Myocyte (in vitro differentiated cells): ENCODE measurements at places on chromosomes 7 and 10.

DNA sequence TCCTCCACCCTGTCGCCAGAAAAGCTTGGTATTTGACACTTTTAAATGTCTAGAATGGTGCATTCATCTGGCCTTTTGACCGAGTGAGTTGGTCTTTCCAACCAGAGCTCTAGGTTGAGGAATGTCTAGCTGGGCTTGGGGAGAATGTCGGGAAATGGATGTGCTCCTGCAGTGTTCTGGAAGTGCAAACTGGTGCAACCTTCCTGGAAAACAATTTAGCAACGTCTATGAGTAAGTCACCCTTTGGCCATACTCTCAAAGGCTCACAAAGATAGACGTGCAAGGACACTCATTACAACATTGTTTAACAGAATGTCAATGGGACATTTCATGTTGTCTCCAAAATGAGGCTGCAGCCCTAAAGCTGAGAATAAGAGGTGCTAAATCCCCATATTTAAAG is 12.2 kb upstream of the NMT2 start:
- no peak for DNase-seq

- peak; percentile 68 for DNase-seq
These were observed 20.1 kb upstream of the SH2D4B start for GRCh38 chr10:80517416-80518142.

- no peak for DNase-seq
These were observed 204.6 kb upstream of the NRP1 start for GRCh38 chr10:33539116-33539515.

DNA sequence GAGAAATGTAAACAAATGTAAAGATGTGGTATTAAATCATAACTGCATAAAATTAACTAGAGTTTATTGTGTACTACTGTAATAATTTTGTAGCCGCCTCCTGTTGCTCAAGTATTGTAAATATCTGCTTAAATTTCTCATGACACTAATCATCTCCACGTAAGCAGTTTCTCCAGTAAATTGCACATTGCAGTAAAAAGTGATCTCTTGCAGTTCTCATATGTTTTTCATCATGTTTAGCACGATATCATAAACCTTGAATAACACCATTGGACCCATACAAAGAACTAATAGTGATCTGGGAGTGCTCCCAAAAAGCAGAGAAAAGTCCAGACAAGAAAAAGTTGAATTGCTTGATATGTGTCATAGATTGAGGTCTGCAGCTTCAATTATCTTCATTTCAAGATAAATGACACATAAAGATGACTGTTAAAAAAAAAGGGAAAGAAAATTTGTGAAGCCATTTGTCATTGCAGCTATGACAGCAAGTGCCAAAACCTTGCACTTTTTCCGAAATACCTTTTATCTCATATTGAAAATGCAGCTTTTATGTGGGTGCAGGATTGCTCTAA is 15.3 kb downstream of the LIPA start:
- no peak for DNase-seq

GRCh38 chr10:132300582-132300981 is 7.2 kb downstream of the STK32C start:
- DNase-seq = no peak

DNA sequence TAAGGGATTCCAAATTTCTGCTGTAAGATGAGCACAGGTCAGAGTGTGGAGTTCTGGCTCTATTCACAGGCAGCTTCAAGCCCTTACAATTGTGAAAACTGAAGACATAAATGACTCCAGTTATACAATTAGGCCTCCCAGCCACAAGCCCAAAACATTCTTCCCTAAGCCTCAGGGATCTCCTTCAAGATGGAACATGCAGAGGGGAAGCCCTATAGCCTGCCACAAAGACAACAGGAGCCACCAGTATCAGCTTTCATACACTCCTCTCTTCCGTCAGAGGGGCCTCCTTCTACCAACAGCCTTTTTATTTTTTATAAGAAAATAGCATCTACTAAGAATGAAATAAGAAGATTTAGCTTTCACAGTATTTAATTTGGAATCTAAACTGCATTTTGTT is 46.5 kb downstream of the DLD start:
- DNase-seq = peak; percentile 69

- DNase-seq = no peak
These were observed 52.6 kb downstream of the TSPAN15 start for GRCh38 chr10:69503896-69504265.

DNA sequence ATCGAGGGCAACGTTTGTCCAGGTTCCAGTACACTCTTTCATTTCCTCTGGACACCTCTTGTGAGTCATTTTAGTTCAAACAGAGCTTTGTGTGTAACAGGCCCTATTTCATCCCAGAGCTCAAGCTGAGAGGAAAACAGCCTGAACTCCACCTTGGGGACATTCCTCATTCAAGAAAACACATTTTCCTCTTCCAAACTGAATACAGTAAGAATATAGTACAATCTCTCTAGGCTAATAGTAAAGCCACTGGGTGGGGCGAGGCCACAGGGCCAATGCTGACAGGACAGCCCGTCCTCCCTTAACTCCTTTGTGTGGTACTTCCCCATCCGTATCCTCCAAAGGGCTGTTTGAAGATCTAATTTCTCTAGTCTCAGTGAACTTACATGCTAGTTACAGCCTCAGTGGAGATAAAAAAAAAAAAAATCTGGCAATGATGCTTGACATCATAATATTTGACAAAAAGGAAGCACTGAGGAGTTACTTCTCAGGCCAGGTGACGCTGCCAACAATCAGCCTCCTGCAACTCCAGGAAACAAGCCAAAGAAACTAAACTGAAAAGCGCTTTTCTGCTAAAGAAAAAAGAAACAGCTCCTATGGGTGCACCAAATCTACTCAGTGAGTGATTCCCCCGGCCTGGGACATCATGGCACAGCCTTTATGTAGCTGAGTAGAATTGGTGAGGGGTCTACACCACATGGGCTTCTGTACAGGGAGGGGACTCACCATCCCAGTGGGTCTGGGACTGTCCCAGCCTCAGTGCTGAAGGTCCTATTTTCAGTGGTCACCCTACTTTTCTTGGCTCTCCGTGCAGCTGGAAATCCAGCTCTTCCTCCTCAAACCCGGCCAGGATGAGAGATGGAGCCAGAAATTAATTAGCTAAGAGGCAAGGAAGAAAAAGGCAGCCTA is 238.2 kb upstream of the NEBL start:
- DNase-seq = no peak

- DNase-seq = no peak
These were observed 123.8 kb downstream of the SLC25A13 start for GRCh38 chr7:96198047-96198636.

GRCh38 chr10:44180321-44181168 is 204.4 kb downstream of the CXCL12 start:
- DNase-seq = peak; percentile 79

DNA sequence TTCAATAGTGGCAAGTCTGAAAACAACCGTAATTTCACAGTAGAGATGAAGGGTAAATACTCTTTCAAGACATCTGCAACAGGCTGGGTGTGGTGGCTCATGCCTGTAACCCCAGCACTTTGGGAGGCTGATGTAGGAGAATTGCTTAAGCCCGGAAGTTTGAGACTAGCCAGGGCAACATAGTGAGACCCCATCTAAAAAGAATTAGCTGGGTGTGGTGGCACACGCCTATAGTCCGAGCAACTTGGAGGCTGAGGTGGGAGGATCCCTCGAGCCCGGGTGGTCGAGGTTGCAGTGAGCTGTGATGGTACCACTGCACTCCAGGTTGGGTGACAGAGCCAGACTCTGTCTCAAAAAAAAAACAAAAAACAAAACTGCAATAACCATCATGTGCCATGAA is 71.8 kb downstream of the PFKFB3 start:
- no peak for DNase-seq
